ENCODE measurements at places on chromosomes 7 and 10.
A peak's percentile ranks its signal among the peaks of the same experiment; 100 is the strongest.

DNA sequence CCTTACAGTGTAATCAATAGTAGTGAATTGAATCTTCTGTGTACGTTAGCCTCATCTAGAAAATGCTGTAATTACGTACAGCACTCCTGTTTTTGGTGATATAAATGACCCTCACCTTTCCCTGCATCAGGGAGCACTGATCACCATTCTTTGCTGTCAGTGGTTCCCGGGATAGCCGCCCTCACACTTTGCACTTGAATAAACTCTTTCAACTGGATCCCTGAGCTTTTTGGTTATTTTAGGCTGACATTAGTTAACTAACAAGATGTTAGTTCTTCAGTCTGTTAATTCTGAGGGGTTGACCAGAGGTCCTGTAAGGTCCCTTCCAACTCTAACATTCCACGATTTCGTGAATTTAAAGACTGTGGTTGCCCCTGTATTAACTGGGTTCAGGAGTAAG lies 23.4 kb upstream of the ZC3HAV1 start:
- DNase-seq, result no peak

DNA sequence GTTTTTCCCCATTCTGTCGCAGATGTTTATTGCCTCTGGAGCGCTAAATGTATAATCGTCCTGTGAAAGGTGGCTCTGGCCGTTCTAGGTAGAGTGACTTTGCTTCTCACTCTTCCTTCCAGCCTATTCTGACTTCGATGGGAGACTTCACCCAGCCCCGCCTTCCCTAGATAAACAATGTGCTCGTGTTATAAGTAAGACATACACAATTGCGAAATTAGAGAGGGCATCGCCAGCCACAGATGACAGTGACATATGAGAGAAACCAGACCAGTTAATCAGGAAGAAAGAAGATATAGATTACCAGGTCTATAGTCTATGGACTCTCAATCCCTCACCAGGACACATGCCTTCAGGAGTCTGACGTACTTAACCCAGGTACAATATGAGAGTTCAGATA lies 1050.5 kb upstream of the AUTS2 start:
- DNase-seq, result no peak

DNA sequence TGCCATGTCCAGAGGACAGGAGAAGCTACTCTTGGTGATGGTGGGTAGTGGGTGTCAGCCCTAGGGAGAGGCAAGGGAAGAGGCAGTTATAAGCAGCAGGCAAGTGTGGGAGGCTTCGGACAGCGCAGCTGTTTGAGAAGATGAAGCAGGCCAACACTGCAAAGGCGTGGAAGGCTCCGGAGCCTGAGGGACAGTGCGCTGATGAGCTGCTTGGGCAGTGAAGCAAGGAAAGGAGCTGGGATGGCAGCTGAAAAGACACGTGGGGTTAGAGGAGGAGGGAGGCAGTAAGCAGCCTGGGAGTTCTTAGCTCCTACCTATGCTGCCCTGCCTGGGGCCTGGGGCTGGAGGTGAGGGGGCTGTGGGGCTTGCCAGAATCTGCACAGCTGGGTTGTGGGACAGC lies 50.1 kb upstream of the CRTAC1 start:
- DNase-seq, result no peak

DNA sequence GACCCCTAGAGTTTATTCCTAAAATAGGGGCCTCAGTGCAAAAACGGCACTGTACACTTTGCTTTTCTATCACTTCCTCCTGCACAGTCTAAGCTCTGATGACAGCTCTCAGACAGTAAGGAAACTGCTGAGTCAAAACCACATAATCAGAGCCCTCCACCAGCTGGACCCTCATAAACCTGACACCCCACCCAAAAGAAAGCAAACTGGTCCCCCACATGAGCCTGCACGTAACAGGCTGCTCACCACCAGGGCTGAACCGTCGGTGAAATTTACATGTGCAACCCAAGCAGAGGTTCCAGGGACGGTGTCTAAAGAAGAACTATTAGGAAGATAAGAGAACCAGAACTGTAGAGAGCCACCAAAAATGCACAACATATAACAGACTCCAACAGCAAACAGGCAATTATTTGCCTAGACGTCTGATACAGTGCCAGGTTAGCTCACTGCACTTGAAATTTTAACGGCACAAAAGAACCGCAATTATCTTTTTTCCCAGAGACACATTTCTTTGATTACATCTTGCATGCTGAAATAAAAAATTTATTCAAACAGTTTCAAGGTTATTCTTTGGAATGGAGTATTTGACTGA lies 19.6 kb downstream of the SGMS1 start:
- no peak for DNase-seq

DNA sequence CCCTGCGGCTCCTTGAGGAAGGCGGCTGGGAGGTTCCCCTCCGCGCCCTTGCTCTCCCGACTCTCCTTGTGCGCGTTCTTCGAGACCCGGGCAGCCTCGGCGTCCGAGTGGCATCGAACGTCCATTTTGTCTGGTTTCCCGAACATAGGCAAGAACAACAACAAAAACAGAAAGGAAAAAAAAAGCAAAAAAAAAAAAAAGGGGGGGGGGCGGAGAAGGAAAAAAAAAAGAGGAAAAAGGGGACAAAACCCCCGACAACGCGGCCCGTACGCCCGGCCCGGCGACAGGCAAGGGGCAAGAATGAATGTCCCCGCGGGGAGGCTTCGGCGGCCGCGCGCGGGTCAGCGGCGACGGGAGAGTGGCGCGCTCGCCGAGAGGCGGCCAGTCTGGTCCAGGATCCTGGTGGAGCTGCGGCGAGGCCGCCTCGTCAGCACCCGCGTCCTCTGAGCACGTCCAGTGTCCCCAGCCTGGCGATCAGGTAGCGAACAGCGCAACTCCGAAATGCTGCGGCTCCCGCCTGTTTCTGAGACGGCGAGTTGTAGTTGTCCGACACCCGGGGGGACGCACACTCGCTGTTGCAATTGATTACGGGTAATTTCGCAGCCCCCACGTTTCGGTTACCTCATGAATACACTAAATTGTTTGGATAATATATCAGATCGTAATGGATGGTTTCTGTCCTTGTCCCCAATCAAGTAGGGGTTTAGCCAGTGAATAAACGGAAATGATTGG lies at the start of gene VAX1:
TSS of gene VAX1 (minus strand) at position 360 of the 732 bp plus-strand sequence. CDS start at position 146, 214 bp downstream.
- no peak for DNase-seq

- no peak for DNase-seq
Observed at GRCh38 chr10:35661236-35661635, 19.1 kb upstream of the FZD8 start.

GRCh38 chr7:136964347-136964746 lies 95.9 kb downstream of the CHRM2 start:
- DNase-seq, result no peak

GRCh38 chr7:33973231-33974015 lies 68.1 kb downstream of the BMPER start:
- no peak for DNase-seq

GRCh38 chr7:117873310-117874190 lies at the start of gene CTTNBP2:
TSS of gene CTTNBP2 (minus strand) at chr7:117873441. CDS start at chr7:117873415, 26 bp downstream.
- DNase-seq, result no peak

- DNase-seq, result peak; percentile 87
Observed at GRCh38 chr7:38463277-38464225, 167.6 kb downstream of the AMPH start.

DNA sequence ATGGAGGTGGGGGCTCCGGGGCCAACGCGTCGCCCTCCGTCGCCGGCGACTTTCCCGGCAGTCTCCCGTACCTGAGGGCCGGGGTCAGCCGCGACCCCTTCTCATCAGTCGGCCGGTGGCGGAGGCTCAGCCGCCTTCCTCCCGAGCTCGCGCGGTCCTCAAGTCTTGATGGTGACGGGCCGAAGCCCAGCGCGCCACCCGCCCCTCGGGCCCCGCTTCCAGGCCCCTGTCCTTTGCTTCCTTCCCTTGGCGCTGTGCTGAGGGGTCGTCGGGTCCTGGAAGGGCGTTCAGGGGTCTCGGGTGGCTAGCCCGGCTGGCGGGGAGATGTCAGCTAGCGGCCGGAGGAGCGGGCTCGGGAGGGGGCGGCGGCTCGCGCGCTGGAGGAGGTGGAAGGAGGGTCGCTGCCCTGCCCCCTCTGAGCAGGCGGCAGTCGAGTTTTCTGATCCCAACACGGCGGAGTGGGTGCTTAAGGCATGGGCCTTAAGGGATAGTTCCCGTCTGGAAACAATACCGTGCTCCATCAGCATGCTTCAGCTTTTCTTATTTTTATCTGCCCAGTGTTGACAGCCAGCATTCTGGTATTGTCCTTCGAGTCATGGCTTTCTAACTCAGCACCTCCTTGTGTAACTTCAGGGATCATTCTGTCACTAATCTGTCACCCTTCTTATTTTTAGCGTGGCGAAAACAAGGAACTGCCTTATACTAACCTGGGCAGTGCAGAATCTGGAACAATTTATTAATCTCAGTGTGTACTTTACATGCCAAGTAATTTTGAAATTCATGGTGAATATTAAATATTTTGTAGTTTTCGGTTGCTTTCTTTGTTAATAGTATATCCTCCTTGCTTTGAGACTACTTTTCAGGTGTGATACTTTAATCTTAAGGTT lies 748 bp downstream of the PHTF2 start:
- peak; percentile 18 for DNase-seq

- no peak for DNase-seq
Observed at GRCh38 chr10:97520978-97521761, 22.4 kb downstream of the UBTD1 start.

DNA sequence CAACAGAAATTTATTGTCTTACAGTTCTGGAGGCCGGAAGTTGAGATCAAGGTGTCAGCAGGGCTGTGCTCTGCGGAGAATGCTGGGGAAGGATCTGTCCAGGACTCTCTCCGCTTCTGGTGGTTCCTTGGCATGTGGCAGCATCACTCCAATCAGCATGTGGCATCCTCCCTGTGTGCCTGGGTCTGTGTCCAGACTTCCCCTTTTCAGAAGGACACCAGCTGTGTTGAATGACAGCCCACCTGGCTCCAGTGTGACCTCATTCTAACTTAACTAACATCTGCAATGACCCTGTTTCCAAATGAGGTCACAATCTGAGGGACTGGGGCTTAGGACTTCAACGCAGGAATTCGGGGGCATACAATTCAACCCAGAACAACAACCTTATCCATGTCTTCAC lies 141.9 kb downstream of the BMS1 start:
- no peak for DNase-seq

DNA sequence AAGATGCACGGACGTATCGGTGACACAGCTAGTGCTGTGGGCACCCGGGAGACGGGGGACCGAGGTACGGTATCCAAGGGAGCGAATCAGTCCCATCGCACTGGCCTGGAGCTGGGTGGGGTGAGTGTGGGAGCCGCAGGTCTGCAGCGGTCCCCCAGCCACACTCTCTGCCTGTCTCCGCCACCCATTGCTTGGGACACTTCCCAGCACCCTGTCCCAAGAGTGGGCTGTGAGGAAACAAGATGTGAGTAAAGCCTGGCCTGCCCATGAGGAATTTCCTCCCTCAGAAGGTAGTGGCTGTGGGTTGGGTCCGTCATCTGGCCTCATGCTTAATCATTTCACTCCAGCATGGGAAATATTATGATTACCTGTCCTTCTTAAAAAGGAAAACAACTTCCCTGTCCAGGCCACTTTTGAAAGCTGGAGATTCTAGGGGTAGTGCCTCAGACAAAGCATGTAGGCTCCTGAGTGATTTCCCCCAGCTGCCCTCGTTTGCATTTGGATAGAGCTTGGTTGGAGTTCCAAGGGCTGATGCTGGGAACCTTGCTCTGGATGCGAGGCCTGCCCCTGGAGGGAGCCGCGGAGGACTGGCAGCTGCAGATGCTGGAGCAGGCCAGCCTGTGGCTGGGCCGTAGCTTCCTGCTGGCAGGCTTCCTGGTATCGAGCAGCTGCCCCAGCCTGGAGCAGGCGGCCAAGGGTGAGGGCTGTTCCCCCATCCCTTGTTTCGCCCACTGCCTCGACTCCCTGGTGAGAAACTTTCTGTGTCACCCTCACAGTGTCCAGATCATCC lies 6.2 kb upstream of the ACTR3C start:
- no peak for DNase-seq

- no peak for DNase-seq
Observed at GRCh38 chr7:105776068-105776790, 100.2 kb downstream of the ATXN7L1 start.

DNA sequence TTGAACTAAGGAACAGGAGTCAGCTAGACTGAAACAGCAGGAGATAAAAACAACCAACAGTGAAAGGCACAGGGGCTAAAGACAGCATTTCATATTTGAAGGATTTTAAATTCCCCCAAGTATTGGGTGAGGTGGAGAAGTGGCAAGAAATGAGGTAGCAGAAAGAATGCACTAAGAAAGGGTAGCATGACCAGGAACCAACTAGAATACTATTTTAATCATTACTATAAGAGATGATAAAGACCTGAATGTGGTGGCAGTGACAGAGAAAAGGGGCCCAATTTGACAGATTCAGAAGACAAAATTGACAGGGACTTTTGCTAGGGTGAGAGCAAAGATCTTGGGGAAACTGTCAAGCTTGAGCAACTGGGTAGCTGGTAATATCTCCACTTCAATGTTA lies 94.9 kb downstream of the ARHGAP12 start:
- no peak for DNase-seq

DNA sequence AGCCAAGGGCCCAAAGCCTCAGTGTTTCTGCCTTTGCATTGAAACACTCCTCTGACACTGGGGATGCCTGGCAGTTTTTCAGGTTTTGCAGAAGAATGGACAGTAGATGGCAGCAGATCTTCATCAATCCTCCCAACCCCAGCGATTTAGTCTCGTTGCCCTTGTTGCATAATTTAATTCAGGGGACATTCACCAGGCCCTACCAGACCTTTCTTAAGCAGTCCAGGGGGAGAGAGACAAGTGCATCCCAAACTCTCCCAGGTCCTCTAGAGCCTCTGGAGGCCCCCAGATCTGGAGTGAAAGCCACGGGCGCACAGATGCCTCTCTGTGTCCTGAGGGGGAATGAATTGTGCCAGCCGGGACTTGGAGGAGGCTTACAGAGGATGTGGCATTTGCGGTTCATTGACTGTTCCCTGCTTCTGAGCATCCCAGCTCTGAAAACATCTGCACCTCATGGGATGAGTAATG lies 29.6 kb downstream of the MINDY4 start:
- peak; percentile 11 for DNase-seq

- no peak for DNase-seq
Observed at GRCh38 chr7:39954694-39955093, 4.6 kb downstream of the CDK13 start.

GRCh38 chr7:97064972-97065587 lies 40.4 kb upstream of the DLX5 start:
- peak; percentile 32 for DNase-seq

GRCh38 chr10:6721480-6721879 lies 141.4 kb upstream of the PRKCQ start:
- no peak for DNase-seq

DNA sequence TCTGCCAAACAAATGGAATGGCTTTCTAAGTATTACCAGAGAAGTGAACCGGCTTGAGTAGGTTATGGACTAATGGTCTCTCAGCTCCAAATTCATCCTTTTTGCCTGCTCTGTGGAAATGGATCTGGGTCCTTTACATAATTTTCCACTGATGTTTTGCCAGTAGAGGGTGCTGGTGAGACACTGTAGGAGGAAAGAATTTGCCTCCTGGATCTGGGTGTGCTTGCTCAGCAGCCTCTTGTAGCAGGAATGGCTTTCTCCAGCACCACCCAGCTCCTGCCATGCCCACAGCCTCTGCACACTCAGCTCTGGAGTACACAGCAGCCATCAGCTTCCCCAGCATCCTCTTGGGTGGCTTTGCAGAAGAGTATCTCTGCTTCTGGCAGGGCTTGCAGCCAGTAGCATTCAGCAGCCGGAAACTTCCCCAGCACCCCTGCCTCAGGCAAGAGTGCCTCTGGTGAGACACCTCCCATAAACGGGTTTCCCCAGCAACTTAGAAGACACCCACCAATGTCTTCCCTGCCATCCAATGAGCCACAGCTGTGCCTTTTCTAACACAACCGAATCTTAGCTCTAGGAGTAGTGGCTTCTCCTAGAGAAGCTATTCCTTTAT lies 235.0 kb upstream of the PLPP4 start:
- DNase-seq, result no peak

Measured in stimulated activated CD4-positive, alpha-beta T cell treated with anti-CD3 and anti-CD28 coated beads, Interleukin-4, amount 100 ng/mL, for 24 hours (primary cell).